Stimulated activated CD4-positive, alpha-beta T cell treated with anti-CD3 and anti-CD28 coated beads, Interleukin-15, amount 100 ng/mL, for 1 hour (primary cell): ENCODE measurements at places on chromosomes 13 and 19.
A peak's percentile ranks its signal among the peaks of the same experiment; 100 is the strongest.

DNA sequence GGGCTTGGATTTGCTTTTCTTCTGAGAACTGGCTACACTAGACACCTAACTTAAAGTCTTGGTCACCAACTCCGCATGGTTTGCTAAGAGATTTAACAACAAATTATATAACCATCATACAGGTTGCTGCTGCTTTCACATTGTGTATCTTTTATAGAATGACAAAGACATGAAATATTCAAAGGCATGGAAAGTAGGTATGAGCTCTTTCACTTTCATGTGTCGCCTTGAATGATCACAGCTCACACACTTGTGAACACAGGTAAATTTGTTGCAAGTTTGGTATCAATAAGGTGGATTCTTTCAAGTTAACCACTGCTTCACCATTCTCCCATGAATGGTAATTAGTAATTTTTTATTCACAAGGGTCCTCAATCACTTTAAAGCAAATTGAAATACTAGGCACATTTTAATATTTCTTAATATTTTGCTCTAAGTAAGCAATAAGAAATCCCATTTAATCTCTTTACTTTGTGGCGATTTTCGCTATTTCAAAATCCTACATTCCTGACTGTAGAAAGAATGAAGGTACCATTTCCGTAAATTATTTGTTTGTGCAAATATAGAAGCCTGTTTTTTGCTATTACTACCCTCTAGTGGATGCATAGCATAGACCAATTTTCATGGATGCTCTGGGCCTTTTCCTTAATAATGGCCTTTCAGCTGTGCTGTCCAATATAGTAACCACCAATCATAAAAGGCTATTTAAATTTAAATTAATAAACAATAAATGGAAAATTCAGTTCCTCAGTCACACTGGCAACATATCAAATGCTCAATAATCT lies 45.5 kb upstream of the FREM2 start:
- DNase-seq = no peak

DNA sequence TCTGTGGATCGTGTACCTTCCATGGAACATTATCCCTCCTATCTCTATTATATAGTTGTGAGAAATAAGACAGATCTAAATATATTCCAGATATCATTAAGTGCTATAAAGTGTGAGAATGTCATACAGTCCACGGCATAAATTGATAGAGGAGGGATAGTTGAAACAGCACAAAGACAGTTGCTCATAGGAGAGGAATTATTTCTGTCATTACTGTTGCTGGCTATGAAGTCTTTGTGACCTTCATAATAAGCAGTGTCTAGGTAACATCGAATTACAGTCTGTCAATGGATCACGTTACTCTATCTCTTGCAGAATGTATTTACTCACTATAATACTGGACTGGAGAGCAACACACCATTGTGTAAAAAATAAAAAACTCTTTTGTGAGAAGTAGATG lies 671.5 kb upstream of the PCDH20 start:
- DNase-seq = no peak

DNA sequence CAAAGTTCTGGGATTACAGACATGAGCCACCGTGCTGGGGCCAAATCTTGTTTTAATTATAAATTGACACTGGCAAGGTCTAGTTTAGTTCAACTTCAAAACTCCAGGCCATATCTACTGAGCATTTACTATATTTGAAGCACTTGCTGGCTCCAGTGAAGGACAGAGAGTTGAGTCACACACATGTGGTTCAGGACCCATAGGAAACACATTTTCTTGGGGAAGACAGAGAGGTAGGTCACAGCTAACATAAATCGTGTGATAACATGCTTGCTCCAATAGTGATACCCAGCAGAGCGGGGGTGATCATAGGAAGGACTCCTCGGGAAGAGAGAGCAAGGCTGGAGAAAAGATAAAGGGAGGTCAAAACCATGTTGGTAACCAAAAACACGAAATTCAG lies 170.6 kb upstream of the TSC22D1 start:
- DNase-seq = no peak

DNA sequence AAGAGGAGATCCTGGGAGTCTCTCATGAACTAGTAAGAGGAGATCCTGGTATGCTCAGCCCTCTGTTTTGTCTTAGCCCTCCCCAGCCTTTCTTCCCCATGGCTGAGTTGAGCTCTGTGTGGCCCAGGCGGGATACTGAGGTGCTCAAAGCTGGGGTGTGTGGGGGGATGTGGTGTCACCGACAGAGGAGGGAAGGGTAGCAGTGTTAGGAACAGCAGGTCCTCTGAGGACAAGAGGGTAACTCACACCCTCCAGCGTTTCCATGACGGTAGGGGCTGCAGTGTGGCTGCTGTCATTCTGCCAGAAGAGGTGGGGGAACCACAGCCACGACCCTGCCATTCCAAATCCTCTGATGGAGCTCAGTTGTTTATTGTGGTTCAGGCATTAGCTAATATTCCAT lies 691 bp downstream of the KIR2DL4 start:
- no peak for DNase-seq

DNA sequence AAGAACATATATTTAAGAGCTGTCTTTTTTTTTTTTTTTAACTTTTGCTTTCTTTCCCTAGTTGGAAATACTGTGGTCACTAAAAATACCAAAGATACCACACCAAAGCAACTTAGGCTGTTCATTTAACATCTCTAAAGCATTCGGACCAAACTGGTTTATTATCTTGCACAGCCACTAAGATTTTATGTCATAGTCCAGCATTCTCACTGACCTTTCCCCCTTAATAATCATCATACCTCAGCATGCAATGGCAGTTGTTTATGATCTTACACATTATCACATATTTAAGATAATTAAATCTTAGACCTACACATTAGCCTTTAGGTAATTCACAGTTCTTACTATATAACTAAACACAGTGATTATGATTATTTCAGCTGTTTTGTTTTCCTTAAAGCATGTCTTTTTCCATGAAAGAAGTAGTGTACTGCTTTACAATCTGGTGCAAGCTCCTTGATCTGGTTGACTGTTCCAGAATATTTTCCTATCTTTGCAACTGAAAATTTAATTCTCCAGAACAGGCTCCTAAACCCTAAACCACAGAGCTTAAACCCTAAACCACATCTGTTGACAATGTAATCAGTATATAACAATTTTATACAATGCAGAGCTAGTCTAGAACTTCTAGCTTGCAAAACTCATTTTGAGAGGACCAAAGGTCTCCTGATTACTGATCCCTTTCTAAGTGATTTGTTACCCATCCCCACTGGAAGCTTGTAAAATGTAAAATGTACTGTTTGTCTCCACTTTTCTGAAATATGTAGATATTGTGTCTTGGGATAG lies 74.2 kb downstream of the CDK8 start:
- DNase-seq = no peak

DNA sequence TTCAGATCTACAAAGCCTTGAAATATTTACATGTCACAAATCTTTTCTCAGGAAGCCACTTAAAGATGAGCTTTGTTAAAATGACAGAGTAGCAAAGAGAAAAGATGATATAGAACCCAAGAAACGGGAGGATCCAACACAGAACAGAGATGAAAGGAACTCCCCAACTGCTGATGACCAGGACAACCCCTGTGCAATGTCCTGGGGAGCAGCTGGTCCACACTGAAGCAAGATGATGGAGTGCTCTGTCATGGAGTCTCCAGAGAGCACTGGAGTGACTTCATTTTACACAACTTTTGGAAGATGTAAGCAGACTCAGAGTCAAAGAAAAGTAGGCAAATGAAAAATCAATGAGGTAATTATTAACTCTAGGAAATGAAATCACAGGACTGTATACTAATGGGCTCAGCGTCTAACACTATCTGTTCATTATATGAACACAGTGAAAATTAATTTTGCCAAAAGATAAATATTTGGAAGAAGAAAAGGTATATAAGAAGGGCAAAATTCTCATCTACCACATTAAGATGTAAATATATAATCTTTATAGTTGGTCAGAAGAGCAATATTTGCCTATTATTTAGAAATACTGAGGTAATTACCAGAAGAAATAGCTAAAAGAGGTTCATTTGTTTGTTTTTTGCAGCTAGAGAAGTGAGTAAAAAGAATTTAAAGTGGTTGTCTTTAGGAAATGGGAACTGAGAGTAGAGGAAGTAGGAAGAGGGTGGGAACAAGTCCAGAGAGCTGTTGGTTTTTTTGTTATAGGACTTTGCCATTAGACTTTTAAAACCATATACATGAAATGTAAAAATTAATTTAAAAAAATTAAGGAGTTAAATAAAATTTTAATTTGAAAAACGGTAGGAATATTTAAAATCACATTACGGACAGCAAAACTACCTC lies 30.5 kb downstream of the MTRF1 start:
- DNase-seq = no peak

- no peak for DNase-seq
Measured at GRCh38 chr13:100234524-100235136, 145.7 kb downstream of the PCCA start.

- DNase-seq = no peak
Measured at GRCh38 chr13:98204546-98204945, 27.5 kb upstream of the RNF113B start.

GRCh38 chr13:42649831-42650230 lies 75.9 kb downstream of the TNFSF11 start:
- no peak for DNase-seq

DNA sequence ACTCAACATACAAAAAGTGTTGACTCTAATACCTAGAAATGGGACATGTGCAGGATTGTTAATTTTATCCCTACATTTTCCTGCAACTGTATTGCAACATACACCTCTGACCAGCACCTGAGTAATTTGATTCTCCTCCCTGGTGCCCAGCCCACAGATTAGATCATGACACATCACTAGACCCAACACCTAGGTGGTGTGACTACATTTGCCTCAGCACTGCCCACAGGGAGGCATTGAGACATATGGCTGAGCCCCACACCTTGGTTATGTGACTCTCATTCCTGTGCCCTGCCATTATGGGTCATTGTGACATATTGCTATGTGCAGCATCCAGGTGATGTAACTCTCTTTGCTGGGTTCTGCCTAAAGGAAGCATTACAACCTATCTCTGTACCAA lies 13.2 kb upstream of the ZNF254 start:
- no peak for DNase-seq

DNA sequence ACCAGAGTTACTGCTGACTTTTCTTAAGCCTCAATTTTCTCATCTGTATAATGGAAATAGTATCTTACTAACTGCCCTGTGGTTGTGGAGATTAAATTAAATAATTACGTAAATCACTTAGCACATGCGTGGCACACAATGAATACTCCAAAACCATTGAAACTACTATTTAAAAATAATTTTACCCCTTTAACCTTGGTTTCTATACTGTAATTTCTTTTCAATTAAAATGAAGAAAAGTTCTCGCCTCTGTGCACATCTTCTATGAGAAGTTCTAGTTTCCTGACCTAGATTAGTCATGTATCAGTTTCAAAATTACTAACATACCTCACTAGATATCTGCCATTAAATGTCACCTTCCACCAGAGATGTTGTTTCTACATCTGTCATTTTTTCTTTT lies 5.7 kb downstream of the SLITRK1 start:
- DNase-seq = no peak

GRCh38 chr19:13505761-13506470 lies 363 bp downstream of the CACNA1A start:
- no peak for DNase-seq

DNA sequence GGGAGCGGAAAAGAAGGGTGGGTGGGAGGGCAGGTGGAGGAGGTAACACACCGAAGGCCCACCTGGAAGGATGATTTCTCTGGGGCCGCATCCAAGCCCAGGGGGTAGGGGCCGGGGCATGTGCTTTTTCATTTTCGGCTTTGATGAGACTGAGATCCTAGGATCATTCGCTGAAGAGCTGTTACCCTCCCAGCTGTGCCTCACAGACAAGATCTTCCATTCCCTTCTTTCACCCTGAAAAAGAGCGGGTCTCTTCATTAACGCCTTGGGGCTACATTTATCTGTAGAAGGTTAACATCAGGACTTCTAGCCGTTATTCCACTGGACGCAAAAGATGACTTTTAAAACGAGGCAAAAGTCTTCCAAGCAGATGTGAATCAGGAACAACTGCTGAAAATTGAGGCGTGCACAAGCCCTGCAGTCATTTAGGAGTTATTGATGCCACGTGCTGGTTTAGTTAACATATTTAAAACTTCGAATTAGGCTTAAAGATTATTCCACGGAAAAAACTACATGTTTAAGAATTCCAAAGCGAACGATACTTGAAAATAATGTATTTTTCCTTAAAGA lies 1.1 kb downstream of the LMO7 start:
- DNase-seq = no peak

DNA sequence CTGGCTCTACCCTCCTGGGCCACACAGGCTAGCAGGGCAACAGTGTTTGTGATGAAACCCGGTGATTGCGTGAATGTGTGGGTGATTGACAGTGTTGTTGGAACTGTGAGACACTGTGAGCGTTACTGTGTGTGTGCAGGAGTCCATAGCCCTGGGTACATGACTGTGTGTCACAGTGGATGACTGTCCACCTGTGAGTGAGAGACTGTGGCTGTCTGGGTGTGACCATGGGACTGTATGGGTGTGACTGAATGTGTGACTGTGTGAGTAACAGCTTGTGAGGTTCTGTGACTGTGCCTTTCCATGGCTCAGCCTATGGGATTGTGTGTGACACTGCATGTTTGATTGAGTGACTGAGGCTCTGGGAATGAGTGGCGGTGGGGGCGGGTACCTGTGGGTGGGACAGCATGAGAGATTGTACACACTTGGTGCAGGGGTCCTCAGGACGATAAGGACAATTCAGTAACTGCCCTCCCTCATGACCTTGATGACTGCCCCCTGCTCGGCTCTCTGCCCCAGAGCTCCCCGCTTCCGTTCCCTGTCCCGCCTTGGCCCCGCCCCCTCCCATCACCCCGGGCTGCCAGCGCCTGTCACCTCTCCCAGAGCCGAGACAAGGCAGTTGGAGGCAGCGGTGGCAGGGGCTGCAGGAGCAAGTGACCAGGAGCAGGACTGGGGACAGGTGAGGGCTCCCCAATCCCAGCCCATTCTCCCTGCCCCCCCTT lies at the start of gene GIPR:
Gene GIPR, plus strand, starts transcription at position 602 of the 722 bp plus-strand sequence. CDS start 1,300 bp downstream, outside the sequence.
- peak; percentile 39 for DNase-seq

GRCh38 chr13:41971848-41972247 lies 10.9 kb upstream of the VWA8 start:
- DNase-seq = no peak

GRCh38 chr13:40553356-40553755 lies 113.1 kb downstream of the FOXO1 start:
- DNase-seq = no peak

DNA sequence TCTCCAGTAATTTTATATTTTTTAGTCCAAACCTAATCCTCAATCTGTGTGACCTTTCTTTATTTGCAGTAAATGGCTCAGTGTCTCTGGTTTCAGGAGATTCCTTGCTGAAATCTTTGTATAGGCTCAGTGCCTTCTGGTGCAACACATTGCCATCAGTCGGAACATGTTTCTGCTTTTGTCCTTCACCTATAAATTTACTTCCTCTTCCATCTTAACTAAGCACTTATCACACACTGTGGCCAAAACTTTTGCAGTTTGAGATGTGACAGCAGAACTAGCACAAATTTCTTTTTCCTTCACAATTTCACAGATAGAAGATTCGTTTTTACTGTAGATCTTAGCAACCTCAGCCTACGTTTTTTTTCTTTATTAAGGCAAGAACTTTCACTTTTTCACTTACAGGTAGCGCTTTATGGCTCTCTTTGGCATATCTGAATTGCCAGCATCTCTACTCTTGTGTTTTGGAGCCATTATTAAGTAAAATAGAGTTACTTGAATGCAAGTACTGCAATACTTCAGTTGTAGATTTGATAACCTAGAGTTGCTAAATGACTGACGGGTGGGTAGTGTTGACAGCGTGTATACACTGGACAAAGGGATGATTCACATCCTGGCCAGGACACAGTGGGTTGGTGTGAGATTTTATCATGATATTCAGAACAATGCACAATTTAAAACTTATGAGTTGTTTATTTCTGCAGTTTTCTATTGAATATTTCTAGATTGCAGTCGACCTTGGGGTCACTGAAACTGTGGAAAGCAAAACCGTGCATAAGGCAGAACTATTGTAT lies 44.3 kb downstream of the NDFIP2 start:
- no peak for DNase-seq
